CD8-positive, alpha-beta T cell (primary cell): ENCODE measurements at places on chromosomes 12 and 14. TPM values are rescaled to one million over a fixed set of nuclear protein-coding genes. Genes with fewer than 3 reads are reported as not detected.

The NFATC4 gene
- total RNA-seq: not detected

The KRT78 gene
- not detected for total RNA-seq

The OVCH1 gene
- not detected for total RNA-seq

The BRI3BP gene
- total RNA-seq: 0.94 TPM

The PTCSC3 gene
- total RNA-seq: not detected

The AMN gene
- total RNA-seq: 4.3 TPM

The VTI1B gene
- total RNA-seq: 31.1 TPM

The ACSM4 gene
- not detected for total RNA-seq

The TAS2R8 gene
- total RNA-seq: not detected

The KRT6C gene
- total RNA-seq: not detected

The TRMT61A gene
- total RNA-seq: 10.9 TPM

The GLI1 gene
- 0.67 TPM for total RNA-seq

The RHEBL1 gene
- 4.7 TPM for total RNA-seq

The CAMKK2 gene
- 4.1 TPM for total RNA-seq
